SK-N-SH (cell line): ENCODE measurements at places on chromosomes 5 and 9. TPM values are rescaled to one million over a fixed set of nuclear protein-coding genes. Genes with fewer than 3 reads are reported as not detected.

Gene TMEM161B
- 8.0 and 13.5 TPM in 2 replicates for polyA plus RNA-seq

Gene GABRA1
- polyA plus RNA-seq: not detected in 2 replicates

Gene CCDC127
- 3.7 and 3.9 TPM in 2 replicates for polyA plus RNA-seq

Gene IL5
- not detected in 2 replicates for polyA plus RNA-seq

Gene PIP5K1B
- polyA plus RNA-seq: not detected in 2 replicates

Gene PPIC
- polyA plus RNA-seq: 50.6 and 55.1 TPM in 2 replicates

DNA sequence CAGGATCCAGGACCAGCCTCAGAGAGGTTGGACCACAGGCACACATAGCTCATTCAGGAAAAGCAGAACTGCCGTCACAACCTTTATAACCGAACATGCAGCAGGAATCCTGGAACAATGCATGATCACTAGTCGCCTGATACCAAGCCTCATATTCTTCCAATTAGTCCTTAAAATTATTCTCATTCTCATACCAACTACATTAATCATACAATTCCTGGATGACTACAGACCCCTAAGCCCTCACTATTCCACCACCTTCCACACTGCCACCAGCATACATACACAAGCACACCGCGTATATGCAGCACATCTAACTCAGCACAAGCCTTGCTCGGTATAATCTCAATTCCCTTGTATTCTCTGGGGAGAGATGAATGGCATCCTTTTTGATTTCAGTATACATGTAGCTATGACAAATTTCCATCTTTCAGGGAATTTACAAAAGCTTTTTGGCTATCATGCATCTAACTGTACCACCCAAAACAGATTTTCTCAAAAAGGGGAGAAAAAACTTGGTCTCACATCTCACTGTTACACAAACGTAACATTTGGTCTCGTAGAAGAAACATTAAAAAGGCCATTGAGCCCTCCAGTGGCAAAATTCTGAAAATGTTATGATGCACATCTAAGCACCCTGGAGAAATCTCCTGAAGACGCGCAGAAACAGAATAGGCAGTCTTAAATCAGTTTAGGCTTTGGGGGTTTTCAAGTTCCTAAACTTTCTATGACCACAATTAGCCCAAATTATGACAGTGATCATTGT, 46.2 kb downstream of the MCTP1 start:
- H3K4me3 ChIP-seq: no peak overlapping the region
- no peaks in the 10 kb centered on the region for H3K36me3 ChIP-seq
- DNase-seq: no peak
- H3K27me3 ChIP-seq: no peaks in the 10 kb centered on the region; the same call in none of the 2 replicates
- no peak overlapping the region for H3K27ac ChIP-seq
- no peaks in the 10 kb centered on the region for H3K4me1 ChIP-seq

DNA sequence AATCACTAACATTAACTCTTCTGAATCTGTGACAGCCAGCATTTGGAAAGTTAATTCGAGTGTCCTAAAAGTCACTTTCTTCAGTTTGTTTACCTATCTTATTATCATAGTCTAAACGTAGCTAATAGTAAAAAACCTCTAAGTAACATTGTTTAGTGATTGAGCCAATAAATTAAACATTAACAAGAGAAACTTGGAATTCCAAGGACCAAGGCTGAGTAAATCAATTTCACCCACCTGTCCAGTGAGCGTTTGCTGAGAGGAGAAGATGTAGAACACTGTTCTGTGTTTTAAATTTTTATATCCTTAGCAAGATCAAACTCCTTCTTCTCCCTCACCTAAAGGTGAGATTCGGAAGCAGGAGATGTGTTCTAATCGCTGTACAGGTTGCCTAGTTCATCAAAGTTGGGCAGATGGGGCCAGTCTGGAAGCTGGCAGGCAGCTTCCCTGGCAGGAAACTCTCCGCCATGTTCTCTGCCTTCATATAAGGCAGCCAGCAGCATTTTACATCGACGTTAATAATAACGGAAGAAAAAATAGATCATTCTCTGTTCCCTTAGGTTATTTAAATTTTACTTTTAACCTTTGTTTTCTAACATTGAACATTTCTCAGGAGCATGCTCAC, 89.2 kb downstream of the DAPK1 start:
- no peak overlapping the region for H3K4me3 ChIP-seq
- no peak for DNase-seq
- no peaks in the 10 kb centered on the region for H3K36me3 ChIP-seq
- H3K4me1 ChIP-seq: peaks cover 4% of the 10 kb centered on the region; the same call in 1 of the 2 replicates

- H3K36me3 ChIP-seq: no peaks in the 10 kb centered on the region
- no peaks in the 10 kb centered on the region for H3K27me3 ChIP-seq
- no peak for DNase-seq
Measured at GRCh38 chr9:29806937-29807618, 2233.8 kb upstream of the C9orf72 start.

- no peak overlapping the region for H3K27ac ChIP-seq
- H3K27me3 ChIP-seq: no peaks in the 10 kb centered on the region
- H3K4me1 ChIP-seq: no peaks in the 10 kb centered on the region
- H3K4me3 ChIP-seq: no peak overlapping the region
- DNase-seq: no peak
Measured at GRCh38 chr9:87223392-87224246, 274.0 kb upstream of the DAPK1 start.

GRCh38 chr5:78661691-78662090, 13.1 kb upstream of the LHFPL2 start:
- DNase-seq: no peak
- H3K27ac ChIP-seq: no peak overlapping the region
- H3K36me3 ChIP-seq: no peaks in the 10 kb centered on the region
- no peak overlapping the region for H3K4me3 ChIP-seq
- H3K4me1 ChIP-seq: peaks cover 4% of the 10 kb centered on the region

GRCh38 chr9:93130861-93131481, 3.1 kb downstream of the NINJ1 start:
- no peak for DNase-seq
- H3K4me3 ChIP-seq: no peak overlapping the region

- no peaks in the 10 kb centered on the region for H3K27me3 ChIP-seq
- DNase-seq: no peak
- no peak overlapping the region for H3K4me3 ChIP-seq
- H3K36me3 ChIP-seq: no peaks in the 10 kb centered on the region
- no peak overlapping the region for H3K27ac ChIP-seq
- peaks cover 7% of the 10 kb centered on the region; the same call in 1 of the 2 replicates for H3K4me1 ChIP-seq
Measured at GRCh38 chr9:88789785-88790184, 201.5 kb upstream of the S1PR3 start.
